Activated CD4-positive, alpha-beta T cell treated with anti-CD3 and anti-CD28 coated beads for 1 hour (primary cell): ENCODE measurements at places on chromosomes 13 and 19.

GRCh38 chr13:60655256-60655655 is 258.2 kb downstream of the TDRD3 start:
- no peak for DNase-seq

GRCh38 chr13:72097568-72097967 is 230.6 kb upstream of the DACH1 start:
- no peak for DNase-seq

DNA sequence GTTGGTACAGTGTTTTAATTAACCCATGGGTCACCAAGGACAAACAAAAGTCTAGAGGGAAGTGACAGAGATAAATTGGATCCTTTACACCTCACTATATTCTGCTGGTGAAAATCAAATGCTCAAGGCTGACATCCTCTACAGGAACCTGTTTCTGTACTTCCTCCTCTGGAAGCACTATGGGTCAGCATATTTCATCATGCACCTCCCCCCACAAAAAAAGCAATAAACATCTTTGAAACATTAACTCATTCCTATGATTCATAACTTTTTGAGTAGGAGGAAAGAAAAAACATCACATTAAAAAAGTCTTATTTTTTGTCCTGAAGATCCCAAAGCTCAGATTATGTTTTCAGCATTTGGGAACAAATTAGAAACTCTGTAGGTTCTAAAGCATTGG is 588.3 kb upstream of the SGCG start:
- no peak for DNase-seq

DNA sequence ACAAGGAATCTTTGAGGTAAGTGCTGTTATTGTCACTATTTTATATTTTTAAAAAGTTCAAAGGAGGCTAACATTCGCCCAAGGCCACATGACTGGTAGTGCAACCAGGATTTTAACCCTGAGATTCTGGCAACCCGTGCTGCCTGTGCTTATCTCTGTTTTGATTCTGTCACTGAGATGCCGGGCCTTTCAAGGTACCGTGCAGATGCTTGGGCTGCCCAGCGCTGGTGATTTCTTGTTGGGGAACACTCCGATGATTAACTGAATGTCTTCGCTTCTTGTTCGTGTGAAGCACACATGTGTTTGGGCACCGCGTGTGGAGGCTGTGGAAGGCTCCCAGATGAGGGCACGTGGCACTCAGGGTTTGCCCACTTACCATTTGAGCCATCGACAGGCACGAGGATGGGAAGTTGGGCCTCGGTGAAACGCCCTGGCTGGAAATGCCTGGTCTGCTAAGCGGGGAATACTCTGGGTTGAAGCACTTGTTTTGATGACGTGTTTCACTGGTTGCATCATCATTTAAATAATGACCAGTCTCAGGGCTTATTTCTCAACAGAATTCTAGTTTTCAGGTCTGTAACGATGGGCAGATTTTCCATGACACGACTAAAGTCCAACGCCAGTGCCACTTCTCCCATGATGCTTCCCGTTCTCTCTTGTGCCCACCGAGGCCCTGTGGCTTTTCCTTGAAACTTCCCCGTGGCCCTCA is 392.7 kb downstream of the FGF9 start:
- no peak for DNase-seq

- no peak for DNase-seq
These were observed 3.1 kb downstream of the ZNF784 start for GRCh38 chr19:55621205-55621672.

- DNase-seq, result no peak
These were observed 20.0 kb downstream of the KLF12 start for GRCh38 chr13:74114202-74114601.

DNA sequence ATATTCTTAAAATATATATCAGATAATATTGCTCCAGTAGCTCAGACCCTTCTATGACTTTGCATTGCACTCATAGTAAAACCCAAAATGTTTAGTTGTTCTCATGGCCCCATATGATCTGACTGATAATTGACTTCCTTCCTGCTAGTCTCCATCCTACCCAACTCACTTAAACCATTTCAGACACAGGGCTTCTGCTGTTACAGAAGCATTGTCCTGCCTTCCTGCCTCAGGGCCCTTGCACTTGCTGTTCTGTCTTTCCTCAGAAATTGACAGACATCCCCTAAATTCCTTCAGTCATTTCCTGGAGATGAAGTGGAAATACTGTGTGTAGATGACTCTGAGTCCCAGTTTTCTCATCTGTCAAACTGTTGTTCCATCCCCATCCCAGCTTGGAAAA is 19.7 kb downstream of the FBXL12 start:
- no peak for DNase-seq
